ENCODE measurements at places on chromosomes 1 and 21.

DNA sequence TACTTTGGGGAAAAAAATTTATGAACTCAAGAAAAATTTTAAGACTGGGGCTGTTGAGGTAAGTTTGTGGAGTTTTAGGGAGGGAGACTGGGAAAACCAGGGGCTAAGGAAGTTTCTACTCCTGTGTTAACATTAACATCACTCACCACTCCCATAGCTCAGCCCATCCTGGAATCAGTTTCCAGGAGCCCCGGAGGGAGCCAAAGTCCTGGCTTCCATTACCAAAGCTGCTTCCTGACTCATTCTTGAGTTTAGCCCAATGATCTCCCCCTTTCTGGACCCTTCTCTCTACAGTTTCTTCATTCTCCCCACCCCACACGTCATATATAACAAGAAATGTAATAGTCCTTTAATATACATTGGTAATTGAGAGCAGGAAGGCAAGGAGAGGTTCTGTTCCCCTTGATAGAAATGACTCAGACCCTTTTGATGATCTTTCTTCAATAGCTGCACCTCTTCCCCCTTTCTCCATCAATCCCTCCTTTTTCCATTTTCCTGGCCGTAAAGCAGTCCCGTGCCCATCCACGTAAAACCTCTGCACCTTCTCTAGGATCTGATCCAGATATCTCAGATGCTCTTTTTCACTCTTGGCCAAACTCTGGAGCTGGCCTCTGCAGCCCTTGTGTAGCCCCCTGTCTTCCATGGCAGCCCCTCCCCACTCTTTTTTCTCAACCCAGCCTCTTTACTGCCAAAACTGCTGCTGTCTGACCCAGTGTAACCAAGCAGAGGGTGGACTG is 4.6 kb upstream of the PIAS3 start:
- DNase-seq, result no peak

DNA sequence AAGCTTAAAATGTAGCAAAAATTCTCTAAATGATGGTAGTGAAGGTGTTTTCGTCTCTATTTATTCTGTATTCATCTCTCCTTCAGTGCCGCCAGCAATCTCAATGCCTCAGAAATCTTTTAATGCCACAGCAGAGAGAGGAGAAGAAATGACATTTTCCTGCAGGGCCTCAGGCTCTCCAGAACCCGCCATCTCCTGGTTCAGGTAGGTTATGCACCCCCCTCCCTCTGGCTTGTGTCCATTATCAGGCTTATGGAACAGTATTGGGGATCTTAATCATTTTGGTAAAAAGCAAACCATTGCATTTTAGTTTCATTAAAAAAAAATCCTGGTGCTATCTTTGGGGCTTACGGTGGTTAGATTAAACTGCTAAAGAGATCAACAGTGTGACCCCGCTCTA is 326.1 kb downstream of the NCAM2 start:
- no peak for DNase-seq

GRCh38 chr1:116586741-116587143 is 15.9 kb upstream of the CD58 start:
- no peak for DNase-seq

GRCh38 chr1:85406887-85407533 is 57.9 kb downstream of the DDAH1 start:
- DNase-seq, result no peak

- DNase-seq, result no peak
These were observed 169.1 kb upstream of the EDN2 start for GRCh38 chr1:41653574-41653973.
